ENCODE measurements at places on chromosomes 13 and 19.

DNA sequence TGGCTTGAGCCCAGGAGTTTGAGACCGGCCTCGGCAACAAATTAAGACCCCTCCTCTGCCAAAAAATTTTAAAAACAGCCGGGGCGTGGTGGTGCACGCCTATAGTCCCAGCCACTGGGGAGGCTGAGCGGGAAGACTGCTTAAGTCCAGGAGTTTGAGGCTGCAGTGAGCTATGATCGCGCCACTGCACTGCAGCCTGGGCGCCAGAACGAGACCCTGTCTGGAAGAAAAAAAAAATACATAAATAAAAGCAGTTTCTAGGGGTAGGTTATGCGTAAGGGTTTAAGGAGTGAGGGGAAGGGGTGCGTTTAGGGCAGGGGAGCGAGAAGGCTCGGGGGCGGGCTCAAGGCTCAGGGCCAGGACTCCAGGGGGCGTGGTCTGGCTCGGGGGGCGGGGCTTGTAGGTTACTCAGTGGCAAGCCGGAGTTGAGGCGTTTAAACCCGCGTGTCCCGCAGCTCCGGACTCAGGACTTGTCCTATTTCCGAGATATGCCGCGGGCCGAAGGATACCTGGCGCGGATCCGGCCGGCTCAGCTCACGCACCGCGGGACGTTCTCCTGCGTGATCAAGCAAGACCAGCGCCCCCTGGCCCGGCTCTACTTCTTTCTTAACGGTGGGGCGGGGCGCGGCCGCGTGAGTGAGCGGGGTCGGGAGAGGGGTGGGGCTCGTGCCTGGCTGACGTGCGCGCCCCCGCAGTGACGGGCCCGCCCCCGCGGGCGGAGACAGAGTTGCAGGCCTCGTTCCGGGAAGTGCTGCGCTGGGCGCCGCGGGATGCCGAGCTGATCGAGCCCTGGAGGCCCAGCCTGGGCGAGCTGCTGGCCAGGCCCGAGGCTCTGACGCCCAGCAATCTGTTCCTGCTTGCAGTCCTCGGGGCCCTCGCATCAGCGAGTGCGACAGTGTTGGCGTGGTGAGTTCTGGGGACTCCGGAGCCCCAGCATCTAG is 10.7 kb downstream of the SPACA6 start:
- DNase-seq, result peak; percentile 91

DNA sequence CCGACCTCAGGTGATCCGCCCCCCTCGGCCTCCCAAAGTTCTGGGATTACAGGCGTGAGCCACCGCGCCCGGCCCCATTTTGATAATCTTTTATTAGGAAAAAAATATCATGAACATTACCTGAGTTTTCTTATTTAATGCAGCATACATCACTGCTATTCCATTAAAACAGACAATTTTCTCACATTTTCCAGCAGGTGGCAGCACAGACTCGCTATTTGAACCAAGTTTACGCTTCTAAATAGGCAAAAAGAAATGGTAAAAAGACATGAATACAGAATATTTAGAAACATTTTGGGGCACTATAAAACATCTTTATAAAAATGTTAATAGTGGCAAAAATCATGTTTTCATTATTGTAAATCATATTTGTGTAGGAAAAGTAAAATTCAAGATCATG is 903.1 kb downstream of the SLITRK6 start:
- peak; percentile 36 for DNase-seq

DNA sequence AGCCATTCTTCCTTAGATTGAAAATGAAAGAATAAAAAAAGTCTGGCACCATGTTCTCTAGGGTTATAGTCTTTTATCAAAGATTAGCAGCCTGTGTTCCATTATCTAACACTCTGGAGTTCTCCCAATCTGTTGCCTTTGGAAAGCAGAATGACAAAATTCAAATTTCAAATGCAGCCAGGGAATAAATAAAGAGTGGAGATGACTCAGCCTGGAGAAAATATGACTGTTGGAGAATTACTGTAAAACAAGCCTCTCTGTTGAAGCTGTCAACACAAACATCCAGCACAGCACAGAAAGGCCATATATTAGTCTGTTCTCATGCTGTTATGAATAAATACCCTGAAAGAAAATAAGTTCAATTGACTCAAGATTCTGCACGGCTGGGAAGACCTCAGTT is 650.5 kb upstream of the SLC10A2 start:
- DNase-seq, result no peak

DNA sequence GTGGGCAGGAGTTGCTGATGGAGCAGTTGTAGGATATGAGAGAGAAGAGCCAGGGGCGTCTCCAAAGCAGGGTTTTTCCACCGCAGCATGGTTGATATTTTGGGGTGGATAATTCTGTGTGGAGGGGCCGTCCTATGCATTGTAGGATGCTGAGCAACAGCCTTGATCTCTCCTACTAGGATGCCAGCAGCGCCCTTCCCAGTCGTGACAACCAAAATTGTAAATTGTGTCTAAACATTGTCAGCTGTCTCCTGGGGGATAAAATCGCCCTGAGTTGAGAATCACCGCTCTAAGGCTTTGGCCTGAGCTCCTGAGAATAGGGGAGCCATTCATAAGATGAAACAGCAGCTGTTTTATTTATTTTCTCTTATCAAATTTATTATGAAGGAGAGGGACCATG is 4.2 kb downstream of the CACNG8 start:
- no peak for DNase-seq

DNA sequence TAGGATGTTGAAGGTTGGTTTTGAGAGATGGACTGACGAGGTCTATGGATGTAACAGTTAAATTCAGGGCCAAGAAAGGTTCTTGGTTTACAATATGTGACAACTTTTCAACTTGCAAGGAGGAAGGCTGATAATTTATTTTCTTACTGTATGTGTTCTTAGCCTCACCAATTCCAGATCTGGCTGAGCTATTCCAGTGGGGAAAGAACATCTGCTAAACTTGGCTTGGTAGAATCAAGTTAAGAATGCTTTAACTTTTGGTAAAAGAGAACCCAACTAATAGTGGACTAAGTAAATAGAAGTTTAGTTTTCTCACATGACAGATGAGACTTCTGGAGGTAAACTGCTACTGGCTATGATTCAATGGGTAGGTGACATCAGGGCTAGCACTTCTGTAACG is 222.9 kb downstream of the KLF5 start:
- DNase-seq, result no peak
